ENCODE measurements at places on chromosomes 2 and 18. TPM values are rescaled to one million over a fixed set of nuclear protein-coding genes. Genes with fewer than 3 reads are reported as not detected.

- H3K27ac ChIP-seq, result no peak overlapping the region
- no peak for DNase-seq
- H3K36me3 ChIP-seq, result no peaks in the 10 kb centered on the region
- H3K27me3 ChIP-seq, result no peaks in the 10 kb centered on the region
Measured at GRCh38 chr2:234846599-234847363, 105.0 kb upstream of the SH3BP4 start.

Gene CHPF
- 17.5 TPM for total RNA-seq

Gene VWC2L
- total RNA-seq, result not detected

DNA sequence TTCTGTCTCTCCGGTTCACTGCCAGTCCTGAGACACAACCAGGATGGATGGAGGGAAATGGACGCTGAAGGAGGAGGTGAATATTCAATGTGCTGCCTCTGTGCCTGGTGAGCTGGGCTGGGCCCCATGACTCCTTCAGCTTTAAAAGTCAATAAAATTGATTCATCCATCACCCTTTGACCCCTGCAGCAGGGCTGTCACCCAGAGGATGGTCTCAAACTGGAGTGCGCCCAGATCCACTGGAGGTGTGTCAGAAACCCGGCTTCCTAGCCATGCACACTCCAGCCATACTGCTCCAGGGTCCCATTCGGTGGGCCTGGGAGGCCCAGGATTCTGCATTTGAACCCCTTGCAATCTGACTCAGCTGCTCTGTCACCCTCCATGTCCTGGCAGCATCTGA is 94.1 kb upstream of the BOD1L2 start:
- no peaks in the 10 kb centered on the region for H3K4me1 ChIP-seq
- H3K36me3 ChIP-seq, result no peaks in the 10 kb centered on the region
- no peak for DNase-seq
- H3K4me3 ChIP-seq, result no peak overlapping the region
- no peak overlapping the region for H3K27ac ChIP-seq

- peaks cover 12% of the 10 kb centered on the region for H3K4me1 ChIP-seq
- no peak overlapping the region for H3K4me3 ChIP-seq
Measured at GRCh38 chr2:128302011-128302743, 16.5 kb downstream of the HS6ST1 start.

All from Panc1 (cell line).